Sigmoid colon (tissue), 7 donors: ENCODE measurements at places on chromosomes 12 and 14. TPM values are rescaled to one million over a fixed set of nuclear protein-coding genes. Genes with fewer than 3 reads are reported as not detected.

VRK1 gene
- 25.7 TPM for total RNA-seq

AICDA gene
- total RNA-seq = 1.1 TPM

PXN gene
- total RNA-seq = 41.6 TPM

ARMH4 gene
- 2.3 TPM for total RNA-seq

KRT1 gene
- not detected for total RNA-seq

AQP2 gene
- total RNA-seq = not detected

SCFD1 gene
- 86.1 TPM for total RNA-seq

KRT3 gene
- total RNA-seq = not detected

RBM25 gene
- 48.9 TPM for total RNA-seq

CLEC2A gene
- not detected for total RNA-seq

LGMN gene
- total RNA-seq = 53.2 TPM

LRRC43 gene
- total RNA-seq = 1.9 TPM

DNA sequence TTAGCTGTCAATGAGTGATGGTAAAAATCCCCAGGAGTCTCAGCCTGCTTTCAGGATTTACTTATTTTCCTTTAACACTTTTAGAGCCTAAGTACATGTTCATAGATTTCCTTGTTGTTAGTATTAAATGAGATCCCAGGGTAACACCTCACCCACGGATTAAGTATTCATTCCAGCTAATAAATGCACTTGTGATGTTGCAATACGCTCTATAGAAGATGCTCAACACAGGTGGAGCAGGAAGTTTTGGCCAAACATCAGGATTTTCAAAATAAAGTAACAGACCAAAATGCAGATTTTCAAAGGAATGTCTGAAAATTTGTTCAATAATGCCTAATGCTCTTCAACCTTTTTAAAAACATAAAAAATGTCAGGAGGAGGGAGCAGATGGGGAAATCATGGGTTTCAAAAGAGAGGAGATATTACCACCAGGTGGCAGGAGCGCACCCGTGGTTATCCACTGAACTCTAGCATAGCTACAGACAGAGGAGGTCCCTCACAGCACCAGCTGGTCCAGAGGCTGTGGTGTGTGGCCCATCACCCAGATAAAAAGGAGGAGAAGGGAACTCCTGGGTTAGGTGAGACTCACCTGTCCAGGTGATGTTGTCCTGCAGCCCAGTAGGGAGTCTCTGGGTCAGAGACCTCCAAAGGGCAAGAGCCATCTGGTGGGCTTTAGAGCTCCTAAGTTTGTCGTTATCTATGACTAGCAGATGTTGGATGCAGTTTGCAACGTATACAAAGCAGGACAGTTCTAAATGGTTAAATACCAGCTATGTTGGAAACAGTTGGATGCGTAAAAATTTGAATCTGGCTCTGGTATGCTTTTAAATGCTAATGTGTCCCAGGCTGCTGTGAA lies 1158.4 kb upstream of the TMEM132C start:
- no peak for DNase-seq

DNA sequence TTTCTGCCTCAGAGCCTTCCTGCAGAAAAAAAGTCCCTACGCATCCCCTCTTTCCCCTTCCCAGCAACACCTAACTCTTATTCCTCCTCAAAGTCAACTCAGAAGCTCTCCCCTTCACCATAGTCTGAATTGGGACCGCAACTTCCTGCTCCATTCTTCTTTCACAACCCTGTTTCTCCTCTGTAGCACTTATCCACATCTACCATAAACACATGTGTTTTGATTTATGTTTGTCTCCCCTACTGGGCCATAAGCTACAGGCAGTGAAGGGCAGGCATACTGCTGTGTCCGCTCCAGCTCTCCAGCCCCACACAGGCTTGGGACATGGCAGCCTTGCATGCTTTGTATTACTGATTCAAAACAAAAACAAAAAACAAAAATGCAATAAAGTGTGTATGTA lies 5.9 kb downstream of the SDR9C7 start:
- DNase-seq = no peak

GRCh38 chr14:95515080-95515489 lies 1.4 kb downstream of the SYNE3 start:
- peak; percentile 78 for DNase-seq

GRCh38 chr12:113512568-113512967 lies 40.9 kb upstream of the LHX5 start:
- DNase-seq = no peak

DNA sequence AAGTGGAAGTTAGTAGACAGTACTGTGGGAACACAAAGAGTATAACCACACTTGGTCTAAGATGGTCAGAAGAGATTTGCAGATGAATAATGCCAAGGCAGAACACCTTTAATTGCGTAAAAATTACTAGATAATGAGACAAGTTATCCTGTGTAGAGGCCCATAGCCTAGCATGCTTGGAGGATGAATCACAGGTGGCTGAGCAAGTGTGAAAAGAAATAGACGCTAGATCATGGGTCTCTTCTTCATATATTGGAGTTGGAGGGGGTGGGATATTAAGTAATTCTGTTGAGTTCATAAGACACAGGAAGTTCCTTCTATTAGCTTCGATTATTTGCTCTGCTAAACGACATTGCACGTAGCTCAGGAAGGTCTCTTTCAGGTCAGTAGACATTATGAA lies 454.3 kb upstream of the LMO3 start:
- DNase-seq = no peak

- DNase-seq = no peak
Observed at GRCh38 chr12:75760573-75761294, 249.3 kb upstream of the KRR1 start.

DNA sequence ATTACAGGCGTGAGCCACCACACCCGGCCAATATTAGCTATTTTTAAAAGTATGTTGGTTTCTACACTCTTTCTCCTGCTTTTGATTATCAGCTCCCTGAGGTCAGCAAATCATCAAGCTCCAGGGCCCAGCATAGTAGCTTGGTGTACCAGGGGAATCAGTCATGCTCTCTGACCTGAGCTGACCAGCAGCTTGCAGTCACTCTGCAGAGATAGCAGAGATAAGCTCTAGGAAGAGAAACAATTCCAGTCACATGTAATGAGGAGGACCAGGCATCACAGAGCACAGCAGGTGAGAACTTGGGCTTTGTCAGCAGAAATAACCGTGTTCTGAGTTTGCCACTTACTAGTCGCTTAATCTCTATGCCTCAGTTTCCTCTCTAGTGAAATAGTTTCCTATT lies 8.5 kb downstream of the PLEKHD1 start:
- no peak for DNase-seq

DNA sequence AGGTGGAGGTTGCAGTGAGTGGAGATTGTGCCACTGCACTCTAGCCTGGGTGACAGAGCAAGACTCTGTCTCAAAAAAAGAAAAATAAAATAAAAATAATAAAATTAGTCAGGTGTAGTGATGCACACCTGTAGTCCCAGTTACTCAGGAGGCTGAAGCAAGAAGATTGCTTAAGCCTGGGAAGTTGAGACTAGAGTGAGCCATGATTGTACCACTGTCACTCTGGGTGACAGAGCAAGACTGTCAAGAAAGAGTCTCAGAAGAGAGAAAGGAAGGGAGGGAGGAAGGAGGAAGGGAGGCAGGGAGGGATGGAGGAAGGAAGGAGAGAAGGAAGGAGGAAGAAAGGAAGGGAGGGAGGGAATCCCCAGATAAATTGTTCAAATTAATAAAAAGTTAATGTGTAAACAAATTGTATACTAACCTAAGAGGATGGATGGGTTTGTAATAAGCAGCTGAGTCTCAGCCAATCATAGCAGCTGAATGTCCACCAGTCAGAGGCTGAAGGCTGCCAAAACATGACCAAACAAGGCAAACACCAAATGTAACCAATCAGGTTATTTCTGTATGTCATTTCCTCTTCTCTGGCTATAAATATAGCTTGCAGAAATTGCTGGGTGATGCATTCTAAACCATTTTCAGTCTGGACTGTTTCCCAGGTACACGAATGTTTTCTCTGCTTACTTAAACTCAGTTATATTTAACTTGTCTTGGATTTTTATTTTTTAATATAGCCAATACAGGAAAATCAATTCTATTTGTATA lies 6.1 kb upstream of the CDCA4 start:
- no peak for DNase-seq

DNA sequence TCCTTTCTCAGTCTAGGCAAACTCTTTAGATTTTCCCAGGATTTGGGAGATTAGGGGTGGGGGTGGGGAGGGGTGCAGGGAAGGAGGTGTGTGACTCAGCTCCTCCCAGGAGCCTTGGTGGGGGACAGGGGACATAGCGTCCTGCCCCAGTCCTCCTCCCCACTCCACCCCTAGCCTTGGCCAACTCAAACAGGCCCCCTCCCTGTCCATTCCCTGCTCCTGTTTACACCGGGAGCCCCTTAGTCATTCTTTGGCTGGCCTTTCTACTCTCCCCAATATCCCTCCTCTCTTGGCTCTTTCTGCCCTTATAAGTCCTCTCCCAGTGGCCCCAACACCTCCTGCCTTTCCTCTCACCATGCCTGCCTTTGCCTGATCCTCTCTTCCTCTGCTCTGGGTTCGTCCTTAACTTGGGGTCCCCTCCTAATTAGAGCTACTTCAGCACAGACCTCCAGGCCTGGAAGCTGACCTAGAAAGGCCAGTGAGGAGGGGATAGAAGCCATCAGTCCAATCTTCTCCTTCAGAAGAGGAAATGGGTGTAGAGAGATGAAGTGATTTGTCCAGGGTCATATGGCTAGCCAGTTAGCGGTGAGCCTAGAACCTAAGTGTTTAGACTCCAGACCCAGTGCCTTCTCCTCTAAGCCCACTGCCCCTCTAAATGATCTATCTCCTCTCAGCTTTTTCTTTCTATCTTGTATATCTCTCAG lies 2.3 kb upstream of the ITGA5 start:
- peak; percentile 97 for DNase-seq

DNA sequence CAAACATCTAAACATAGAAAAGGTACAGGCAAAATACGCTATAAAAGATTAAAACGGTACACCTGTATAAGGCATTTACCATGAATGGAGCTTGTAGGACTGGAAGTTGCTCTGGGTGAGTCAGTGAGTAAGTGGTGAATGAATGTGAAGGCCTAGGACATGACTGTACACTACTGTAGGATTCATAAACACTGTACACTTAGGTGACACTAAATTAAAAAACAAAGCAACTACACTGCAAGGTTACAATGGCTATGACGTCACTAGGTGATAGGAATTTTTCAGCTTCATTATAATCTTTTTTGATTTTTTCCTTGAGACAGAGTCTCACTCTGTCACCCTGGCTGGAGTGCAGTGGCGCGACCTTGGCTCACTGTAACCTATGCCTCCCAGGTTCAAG lies 269.2 kb downstream of the KSR2 start:
- no peak for DNase-seq

DNA sequence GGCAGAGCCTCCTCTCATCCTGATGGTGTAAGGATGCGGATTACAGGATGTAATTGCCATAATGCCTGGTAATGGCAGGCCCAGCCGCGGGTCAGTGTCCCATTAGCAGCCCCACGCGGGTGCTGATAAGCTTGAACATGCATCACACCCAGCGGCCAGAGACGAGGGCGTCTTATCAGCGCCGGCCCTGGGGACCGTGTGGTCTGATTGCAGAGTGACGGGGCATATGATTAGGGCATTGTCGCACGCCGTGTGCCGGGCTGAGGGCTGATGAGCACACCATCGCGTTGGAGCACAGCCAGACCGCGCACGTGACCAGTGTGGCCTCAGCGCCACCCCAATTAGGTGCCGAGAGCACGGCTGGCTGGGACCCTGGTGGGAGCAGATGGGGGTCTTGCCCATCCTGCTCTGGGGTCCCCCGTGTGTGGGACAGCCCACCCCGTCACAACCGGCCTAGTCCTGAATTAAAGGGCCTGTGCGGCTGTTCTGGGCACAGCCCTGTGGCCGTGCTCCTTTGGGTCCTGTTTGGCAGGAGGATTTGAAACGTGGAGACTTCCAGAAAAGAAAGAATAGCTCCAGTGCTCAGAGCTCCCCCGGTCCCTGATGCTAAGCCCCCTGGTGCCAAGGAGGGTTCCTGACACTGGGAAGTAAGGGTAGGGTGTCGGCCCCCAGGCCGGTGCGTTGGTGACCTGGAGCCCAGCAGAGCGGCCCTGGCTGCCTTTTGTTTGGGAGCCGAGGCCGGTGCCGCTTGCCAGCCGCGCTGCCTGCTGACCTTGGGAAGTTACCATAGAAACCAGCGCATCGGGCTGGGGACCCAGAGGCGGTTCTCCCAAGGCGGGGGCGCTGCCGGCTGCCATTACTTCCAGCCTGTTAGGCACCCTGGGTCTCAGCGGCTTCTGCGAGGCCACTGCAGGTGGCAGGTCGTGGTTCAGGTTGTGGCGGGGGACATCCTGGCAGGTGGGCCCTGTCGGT lies 20.7 kb downstream of the KIF26A start:
- no peak for DNase-seq

GRCh38 chr14:38404616-38405015 lies 148.7 kb upstream of the CLEC14A start:
- no peak for DNase-seq

GRCh38 chr12:42315108-42315507 lies 10.8 kb downstream of the ZCRB1 start:
- no peak for DNase-seq

- no peak for DNase-seq
Observed at GRCh38 chr14:104647467-104648043, 41.9 kb upstream of the INF2 start.

DNA sequence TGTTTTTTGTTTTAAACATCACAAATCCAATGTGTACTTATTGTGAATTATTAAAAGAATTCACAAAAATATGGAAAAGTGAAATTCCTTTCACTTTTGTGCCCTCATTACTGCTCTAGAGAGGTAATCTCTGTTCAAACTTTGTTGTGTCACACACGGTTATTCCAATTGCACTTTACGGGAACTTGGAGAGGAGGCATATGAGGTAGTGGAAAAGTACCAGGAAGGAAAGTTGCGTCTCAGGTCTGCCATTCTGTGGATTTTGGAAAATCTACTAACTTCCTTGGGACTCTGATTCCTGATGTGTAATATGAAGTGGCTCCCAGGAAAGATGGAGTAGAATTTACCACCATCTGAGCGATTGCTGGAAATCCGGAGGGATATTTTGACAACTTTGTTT lies 90.9 kb upstream of the DCN start:
- no peak for DNase-seq

- DNase-seq = no peak
Observed at GRCh38 chr12:111436811-111437210, 31.1 kb downstream of the SH2B3 start.

GRCh38 chr12:126182619-126183236 lies 1117.5 kb downstream of the AACS start:
- no peak for DNase-seq

GRCh38 chr14:21238823-21239518 lies 30.3 kb downstream of the HNRNPC start:
- no peak for DNase-seq
